Peyer's patch (tissue), 4 donors: ENCODE measurements at places on chromosomes 3 and 15. TPM values are rescaled to one million over a fixed set of nuclear protein-coding genes. Genes with fewer than 3 reads are reported as not detected.

GRCh38 chr15:32825219-32825618 lies 107.4 kb downstream of the GREM1 start:
- H3K4me3 ChIP-seq = no peak overlapping the region
- H3K27me3 ChIP-seq = no peaks in the 10 kb centered on the region
- H3K36me3 ChIP-seq = no peaks in the 10 kb centered on the region
- DNase-seq = no peak
- no peak overlapping the region for H3K27ac ChIP-seq

GRCh38 chr3:132457286-132457685 lies 40.0 kb downstream of the DNAJC13 start:
- no peaks in the 10 kb centered on the region for H3K36me3 ChIP-seq
- no peak overlapping the region for H3K4me3 ChIP-seq
- no peak overlapping the region for H3K27ac ChIP-seq
- DNase-seq = no peak
- H3K4me1 ChIP-seq = no peaks in the 10 kb centered on the region
- H3K27me3 ChIP-seq = no peaks in the 10 kb centered on the region

- H3K4me1 ChIP-seq = no peaks in the 10 kb centered on the region
- H3K27ac ChIP-seq = no peak overlapping the region
- no peak overlapping the region for H3K4me3 ChIP-seq
Observed at GRCh38 chr15:60004846-60005351, 788 bp downstream of the FOXB1 start.

DNA sequence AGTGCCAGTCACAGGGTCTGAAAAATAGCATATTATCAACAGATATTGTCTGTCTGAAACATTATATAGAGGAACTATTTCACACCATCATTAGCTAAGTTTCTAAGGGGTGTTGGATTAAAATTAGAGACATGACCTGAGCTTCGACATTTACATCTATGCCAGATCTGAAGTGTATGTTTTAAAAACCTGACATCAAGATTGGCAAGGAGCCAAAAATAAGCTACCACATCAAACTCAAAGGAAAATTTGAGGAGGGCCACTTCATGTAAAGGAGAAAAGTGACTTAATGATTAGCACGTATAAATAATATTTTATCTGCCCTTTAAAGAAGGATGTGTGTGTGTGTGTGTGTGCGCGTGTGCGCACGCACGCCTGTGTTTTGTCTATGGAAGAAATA lies 752.0 kb upstream of the GRM7 start:
- no peak overlapping the region for H3K4me3 ChIP-seq
- no peaks in the 10 kb centered on the region for H3K27me3 ChIP-seq
- H3K36me3 ChIP-seq = no peaks in the 10 kb centered on the region
- H3K4me1 ChIP-seq = no peaks in the 10 kb centered on the region

DNA sequence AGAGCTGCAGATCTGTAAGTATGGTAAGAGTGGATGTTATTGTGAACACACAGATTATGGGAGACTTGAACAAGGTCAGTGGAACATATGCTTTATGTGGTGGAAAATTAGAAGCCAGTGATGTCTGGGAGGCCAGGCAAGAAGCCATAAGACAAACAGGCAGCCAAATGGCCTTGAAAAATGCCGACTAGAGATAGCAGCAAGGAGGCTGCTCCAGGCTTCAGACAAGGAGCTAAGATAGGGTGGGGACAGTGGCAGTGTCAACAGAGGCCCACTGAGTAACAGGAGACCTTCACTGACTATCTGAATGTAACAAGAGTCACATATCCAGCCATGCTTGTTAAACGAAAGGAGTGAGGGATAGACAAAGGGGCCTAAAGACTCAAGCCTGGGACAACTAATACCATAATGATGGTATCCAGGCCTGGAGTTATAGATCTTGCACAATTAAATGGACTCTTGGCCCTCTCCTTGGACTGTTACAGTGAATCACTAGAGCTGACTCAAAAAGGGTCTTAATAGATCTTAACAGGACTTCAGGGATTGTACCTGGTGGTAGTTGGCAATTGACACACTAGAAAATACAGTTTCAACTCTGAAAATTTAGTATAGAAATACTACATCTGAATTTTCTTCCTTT lies 50.6 kb downstream of the CFAP20DC start:
- no peaks in the 10 kb centered on the region for H3K36me3 ChIP-seq
- H3K4me3 ChIP-seq = no peak overlapping the region
- no peak for DNase-seq
- H3K27me3 ChIP-seq = no peaks in the 10 kb centered on the region

DNA sequence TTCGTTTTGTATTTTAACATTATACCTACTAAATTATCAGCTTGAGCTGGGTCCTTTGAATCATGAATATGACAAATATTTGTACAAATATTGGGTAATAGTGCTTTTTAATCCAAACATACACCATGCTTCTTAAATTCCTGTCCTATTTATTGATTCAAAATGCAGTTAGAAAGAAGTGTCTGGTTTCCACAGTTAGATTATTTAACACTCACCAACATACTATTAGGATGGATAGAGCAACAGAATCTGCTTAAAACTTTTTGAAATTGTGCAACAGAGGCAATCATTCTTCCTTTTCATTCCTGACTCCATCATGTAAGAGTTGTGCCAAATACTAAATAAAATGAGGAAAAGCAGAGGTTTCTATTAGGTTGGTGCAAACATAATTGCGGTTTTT lies 281.2 kb downstream of the LSAMP start:
- no peaks in the 10 kb centered on the region for H3K36me3 ChIP-seq
- no peak overlapping the region for H3K4me3 ChIP-seq
- no peaks in the 10 kb centered on the region for H3K4me1 ChIP-seq
- no peak overlapping the region for H3K27ac ChIP-seq
- no peaks in the 10 kb centered on the region for H3K27me3 ChIP-seq

DNA sequence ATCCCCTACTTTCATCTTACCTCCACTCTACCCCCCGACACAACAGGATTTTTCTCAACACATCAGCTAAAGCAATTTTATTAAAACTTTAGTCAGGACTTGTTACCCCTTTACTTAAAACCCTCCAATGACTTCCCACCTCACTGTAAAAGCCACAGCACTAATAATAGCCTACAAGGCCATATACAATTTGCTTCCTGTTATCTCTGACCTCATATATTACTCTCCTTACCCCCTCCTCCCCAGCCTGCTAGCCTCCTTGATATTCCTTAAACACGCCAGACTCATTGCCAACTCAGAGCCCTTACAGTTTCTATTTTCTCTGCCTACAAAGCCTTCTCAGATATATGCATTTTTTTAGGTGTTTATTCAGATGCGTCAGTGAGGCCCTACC lies 54.4 kb downstream of the DCUN1D1 start:
- H3K4me3 ChIP-seq = no peak overlapping the region
- H3K27me3 ChIP-seq = no peaks in the 10 kb centered on the region
- H3K4me1 ChIP-seq = no peaks in the 10 kb centered on the region
- no peak overlapping the region for H3K27ac ChIP-seq
- DNase-seq = no peak

GRCh38 chr3:20056725-20057611 lies 16.7 kb downstream of the KAT2B start:
- no peak overlapping the region for H3K27ac ChIP-seq
- no peak for DNase-seq
- H3K27me3 ChIP-seq = no peaks in the 10 kb centered on the region

DNA sequence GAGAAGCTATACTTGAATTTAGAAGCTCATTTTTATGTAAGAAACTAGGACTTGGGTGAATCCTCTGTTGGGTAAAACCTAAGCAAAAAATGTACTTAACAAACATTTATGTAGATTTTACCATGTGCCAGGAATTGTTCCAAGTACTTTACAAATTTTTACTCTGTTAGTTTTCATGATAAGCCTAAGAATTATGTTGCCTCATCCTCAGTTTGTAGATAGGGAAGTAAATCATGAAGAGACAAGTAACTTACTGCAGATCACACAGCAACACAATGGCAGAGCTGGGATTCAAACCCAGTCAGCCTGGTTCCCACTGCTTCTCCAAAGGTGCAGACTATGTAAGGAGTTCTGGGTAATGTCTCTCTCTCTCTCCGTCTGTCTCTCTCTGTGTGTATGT lies 169.9 kb downstream of the DIPK2A start:
- no peak overlapping the region for H3K4me3 ChIP-seq
- H3K4me1 ChIP-seq = no peaks in the 10 kb centered on the region
- no peaks in the 10 kb centered on the region for H3K36me3 ChIP-seq

DNA sequence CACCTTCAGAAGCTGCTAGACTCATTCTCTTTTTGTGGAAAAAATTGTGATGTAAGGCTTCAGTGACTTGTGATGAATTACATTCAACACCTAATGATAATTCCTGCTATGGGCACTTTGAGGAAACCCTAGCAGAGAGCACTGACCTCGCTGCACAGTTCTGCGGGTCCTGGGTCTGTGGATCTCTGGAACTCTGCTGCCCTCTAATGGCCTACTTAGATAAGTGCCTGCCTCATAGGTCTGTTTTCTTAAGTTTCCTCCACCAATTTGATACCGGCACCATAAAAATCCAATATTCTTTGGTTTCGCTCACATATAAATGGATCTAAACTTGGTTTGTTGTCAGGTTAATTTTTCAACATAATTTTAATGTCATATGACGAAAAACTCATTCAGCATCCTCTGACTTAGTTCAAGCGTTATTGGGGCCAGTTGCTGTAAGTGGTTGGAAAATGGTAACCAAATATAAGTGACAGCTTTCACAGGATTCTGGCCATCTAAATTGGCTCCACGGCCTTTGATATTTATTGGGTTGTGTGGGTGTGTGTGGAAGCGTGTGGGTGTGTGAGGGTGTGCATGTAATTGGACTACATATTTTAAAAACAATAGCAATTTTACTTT lies 10.4 kb downstream of the SLITRK3 start:
- no peaks in the 10 kb centered on the region for H3K36me3 ChIP-seq
- peak; percentile 56 for DNase-seq
- no peak overlapping the region for H3K4me3 ChIP-seq
- no peaks in the 10 kb centered on the region for H3K4me1 ChIP-seq
- H3K27ac ChIP-seq = no peak overlapping the region
- H3K27me3 ChIP-seq = no peaks in the 10 kb centered on the region

- no peak overlapping the region for H3K27ac ChIP-seq
- no peak overlapping the region for H3K4me3 ChIP-seq
- H3K27me3 ChIP-seq = no peaks in the 10 kb centered on the region
- no peaks in the 10 kb centered on the region for H3K4me1 ChIP-seq
- no peaks in the 10 kb centered on the region for H3K36me3 ChIP-seq
Observed at GRCh38 chr3:102193255-102193654, 241.6 kb upstream of the ZPLD1 start.

GRCh38 chr3:59831394-59831793 lies 781.6 kb upstream of the CFAP20DC start:
- H3K36me3 ChIP-seq = no peaks in the 10 kb centered on the region
- H3K27ac ChIP-seq = no peak overlapping the region
- H3K27me3 ChIP-seq = no peaks in the 10 kb centered on the region
- H3K4me1 ChIP-seq = no peaks in the 10 kb centered on the region
- DNase-seq = no peak

DNA sequence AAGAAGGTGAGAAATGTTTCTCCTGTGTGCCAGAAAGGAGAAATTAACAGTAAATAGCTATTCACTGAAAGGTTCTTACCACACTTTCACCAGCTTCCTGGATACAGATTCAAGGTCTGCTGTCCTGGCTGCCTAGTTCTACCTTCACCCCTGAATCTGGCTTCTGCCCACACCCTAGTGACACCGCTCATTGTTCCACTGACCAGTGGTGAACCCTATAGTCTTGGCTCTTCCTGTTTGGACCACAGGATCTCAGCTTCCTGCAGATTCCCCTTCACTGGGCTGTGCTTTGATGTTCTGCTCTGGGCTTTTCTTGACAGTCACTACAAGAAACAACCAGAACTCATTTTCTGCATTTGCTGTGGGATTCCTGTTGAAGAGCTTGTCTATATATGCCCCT lies 250.0 kb downstream of the XXYLT1 start:
- DNase-seq = no peak
- no peak overlapping the region for H3K27ac ChIP-seq
- no peaks in the 10 kb centered on the region for H3K27me3 ChIP-seq
- H3K4me3 ChIP-seq = no peak overlapping the region
- H3K4me1 ChIP-seq = no peaks in the 10 kb centered on the region
- no peaks in the 10 kb centered on the region for H3K36me3 ChIP-seq

DNA sequence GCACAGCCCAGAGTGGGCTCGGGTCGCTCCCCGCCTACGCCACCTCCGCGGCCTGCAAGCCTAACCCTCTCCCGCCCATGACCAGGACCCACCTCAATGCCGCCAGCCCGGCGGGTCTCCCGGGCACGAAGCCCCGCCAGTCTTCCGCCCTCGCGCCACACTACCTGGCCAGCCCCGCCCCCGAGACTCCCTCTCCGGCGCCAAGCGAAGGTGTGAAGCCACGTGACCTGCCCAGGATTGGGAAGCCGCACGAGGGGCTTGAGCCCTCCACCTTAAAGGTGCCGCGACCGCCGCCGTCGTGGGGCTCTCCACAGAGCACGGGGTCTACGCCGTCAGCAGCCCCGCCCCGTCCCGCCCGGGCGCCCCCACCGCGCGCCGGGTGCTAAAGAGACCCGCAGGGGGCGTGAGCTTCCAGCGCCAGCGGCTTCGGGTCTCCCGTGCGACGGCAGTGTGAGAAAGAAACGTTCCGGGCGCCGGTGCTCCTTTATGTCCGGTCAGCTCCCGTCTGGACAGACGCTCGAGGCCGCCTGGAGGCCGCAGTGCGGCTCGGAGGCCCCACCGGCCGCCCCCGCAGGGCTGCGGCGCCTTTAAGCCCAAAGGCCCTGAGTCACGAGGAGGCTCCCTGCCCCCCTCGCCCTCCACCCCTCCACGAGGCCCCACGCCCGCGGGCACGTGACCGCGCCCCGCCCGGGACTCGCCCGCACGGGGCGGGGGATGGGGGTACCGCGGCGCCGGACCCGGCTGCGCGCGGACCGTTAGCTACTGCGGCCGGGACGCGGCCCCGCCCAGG lies at the start of gene CPEB1:
Gene CPEB1 (minus strand): TSS at position 319 of the 790 bp plus-strand sequence. CDS start 18,904 bp downstream, outside the sequence.
- peak within 1 kb of the TSS; percentile 25 for H3K27ac ChIP-seq
- no peaks in the 10 kb centered on the region for H3K27me3 ChIP-seq
- H3K4me1 ChIP-seq = peaks cover 24% of the 10 kb centered on the region
- peak within 1 kb of the TSS; percentile 62 for H3K4me3 ChIP-seq
- peak; percentile 58 for DNase-seq
- no peaks in the 10 kb centered on the region for H3K36me3 ChIP-seq

DNA sequence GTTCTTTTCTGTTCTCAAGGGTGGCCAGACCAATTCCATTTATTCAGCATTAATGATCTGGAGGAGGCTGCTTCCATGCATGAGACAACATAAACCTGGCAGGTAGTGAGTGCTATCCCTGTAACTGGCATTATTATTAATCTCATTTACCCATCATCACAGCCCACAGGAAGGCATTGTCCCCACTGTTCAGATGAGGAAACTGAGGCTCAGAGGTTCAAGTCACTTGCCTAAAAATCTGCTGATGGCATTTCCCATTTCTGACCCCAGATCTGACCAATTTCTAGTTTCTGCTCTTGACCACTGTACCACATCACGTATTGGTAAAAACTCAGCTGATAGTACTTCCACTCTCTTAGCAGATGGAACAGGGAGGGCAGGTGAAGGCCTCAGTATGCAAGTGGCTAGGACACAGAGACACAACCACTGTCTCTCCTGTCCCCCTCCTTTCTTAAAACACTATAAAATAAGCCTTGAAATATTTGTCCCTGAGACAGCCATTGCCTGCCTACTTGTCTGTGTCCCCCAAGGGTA lies 36.1 kb downstream of the TRANK1 start:
- DNase-seq = no peak
- peak overlapping the region; percentile 77 for H3K27ac ChIP-seq
- no peaks in the 10 kb centered on the region for H3K36me3 ChIP-seq
- H3K4me1 ChIP-seq = peaks cover 5% of the 10 kb centered on the region
- H3K27me3 ChIP-seq = no peaks in the 10 kb centered on the region

Gene RTP3
- not detected for total RNA-seq

Gene ABHD6
- 25.9 TPM for total RNA-seq

Gene CSTA
- total RNA-seq = not detected

Gene LEKR1
- total RNA-seq = 9.1 TPM

Gene GREM1
- total RNA-seq = 4.9 TPM

Gene TP63
- total RNA-seq = not detected

Gene ERICH6
- not detected for total RNA-seq
